CD4-positive, alpha-beta T cell treated with Interleukin-10 for 1 hour (primary cell): ENCODE measurements at places on chromosomes 6 and 20.

- DNase-seq: no peak
These were observed 695.2 kb downstream of the PHF3 start for GRCh38 chr6:64330694-64331307.

DNA sequence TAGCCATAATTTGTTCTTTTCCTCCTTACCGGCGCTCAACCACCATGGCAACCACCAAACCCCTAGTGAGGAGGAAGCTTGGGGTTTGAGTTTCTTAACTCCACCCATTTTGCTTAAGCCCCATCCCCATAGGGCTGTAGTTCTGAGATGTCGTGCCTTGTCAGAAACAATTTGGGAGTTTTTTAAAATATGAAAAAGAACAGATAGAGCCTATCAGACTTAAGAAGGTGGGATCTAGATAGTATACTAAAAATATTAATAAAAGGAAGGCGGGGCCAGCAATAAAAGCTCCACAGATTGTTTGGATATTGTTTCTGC, 5.6 kb downstream of the BRD2 start:
- peak; percentile 67 for DNase-seq

GRCh38 chr6:166718516-166718915, 91.5 kb upstream of the RPS6KA2 start:
- DNase-seq: no peak

DNA sequence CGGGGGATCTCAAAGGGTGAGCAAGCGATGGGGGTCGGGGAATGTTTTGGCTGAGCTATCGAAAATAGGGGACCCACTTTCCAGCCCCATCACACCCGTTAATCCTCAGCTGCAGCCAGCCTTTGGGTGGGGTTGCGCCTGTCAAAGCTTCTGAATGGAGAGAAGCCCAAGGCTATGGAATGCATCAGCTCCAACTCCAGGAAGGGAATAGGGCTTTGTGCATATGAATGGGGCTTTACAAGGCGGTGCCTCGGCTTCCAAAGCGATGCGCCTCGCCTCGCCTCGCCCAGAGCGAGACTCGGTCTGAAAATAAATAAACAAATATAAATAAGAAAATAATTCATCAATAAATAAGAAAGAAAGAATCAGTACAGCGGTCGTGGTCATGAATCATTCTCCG, 751.4 kb upstream of the DEFB115 start:
- DNase-seq: no peak

- no peak for DNase-seq
These were observed 277.2 kb upstream of the PREP start for GRCh38 chr6:105680131-105680530.

DNA sequence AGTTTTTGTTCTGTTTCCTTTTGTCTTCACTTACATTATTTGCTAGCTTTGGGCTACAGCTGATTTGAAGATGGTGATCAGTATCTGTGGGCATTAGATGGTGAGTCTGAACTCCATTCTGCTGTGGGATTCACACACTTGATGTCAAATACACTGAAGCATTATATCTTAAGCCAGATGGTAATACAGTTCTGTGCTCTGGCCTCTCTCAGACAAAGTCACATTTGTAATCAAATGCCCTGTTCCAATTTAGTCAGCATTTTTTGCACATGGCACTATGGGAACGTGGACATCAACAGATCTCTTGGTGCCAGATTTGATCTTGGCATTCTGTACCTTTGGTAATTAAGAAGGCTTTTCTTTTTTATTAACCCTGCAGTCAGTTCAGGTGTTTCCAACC, 56.0 kb downstream of the SASH1 start:
- no peak for DNase-seq

GRCh38 chr6:22133357-22133756, 163.5 kb downstream of the PRL start:
- no peak for DNase-seq

GRCh38 chr20:61440548-61441055, 188.5 kb downstream of the CDH4 start:
- no peak for DNase-seq

DNA sequence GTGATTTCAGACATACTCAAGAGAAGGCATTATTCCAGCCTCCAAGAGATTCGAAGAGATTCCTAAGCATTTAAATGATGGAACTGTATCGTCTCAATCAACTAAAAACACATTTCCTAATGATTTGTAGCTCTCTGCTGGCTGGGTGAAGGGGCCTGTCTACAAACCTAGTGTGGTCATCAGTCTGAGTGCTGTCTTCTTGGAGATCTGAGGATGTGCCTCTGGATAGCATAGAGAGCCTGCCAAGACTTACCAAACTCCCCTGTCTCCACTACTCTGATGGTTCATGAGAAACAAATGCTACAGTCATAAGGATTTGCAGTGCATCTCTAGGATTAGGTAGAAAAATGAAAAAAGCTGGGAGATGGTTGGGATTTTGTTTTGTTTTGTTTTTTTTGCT, 176.9 kb upstream of the CITED2 start:
- no peak for DNase-seq

DNA sequence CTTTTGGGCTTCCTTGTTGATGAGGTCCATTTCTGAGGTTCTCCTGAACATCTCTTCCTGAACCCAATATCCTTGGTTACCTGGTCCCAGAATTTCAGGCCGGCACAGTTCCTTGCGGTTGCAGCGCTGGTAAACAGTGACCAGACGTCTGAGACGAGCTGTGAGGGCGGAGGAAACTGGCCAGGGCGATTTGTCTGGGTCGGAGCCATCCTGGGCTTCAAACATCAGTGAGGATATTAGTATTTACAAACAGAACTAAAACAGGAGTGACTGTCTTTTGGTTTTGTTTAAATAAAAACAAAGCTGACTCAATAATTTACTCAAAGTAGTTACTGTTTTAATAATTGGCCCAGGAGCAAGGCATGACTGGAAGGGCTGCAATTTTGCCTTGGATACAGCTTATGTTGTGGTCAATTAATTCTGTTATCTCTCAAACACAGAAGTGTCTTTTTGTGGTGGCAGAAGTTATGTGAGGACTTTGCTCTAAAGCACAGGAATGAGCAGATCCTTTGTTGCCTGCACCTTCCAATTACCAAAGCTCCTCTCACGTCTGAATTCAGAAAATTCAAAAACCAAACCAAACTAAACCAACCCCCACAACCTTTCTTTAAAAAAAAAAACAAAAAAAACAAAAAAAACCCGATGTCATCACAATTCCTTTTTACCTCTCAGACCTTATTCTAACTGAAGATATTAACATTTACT, 58.7 kb upstream of the EMILIN3 start:
- DNase-seq: no peak

DNA sequence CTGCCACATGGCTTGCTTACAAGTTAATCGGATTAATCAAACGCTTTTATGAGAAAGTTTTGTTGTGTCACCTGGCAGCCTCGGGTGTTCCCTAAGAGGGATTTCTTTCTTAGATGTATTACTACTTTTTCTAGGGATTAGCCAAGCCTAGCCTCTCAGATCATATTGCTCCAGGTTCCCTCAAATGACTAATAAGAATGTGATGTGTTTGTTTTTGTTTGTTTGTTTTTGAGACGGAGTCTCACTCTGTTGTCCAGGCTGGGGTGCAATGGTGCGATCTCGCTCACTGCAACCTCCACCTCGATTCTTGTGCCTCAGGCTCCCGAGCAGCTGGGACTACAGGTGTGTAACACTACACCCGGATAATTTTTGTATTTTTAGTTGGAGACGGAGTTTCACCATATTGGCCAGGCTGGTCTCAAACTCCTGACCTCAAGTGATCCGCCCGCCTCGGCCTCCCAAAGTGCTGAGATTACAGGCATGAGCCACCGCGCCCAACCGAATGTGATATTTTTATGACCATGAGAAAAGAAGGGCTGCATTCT, 977 bp downstream of the HMGN4 start:
- DNase-seq: no peak

- no peak for DNase-seq
These were observed 35.9 kb upstream of the C20orf144 start for GRCh38 chr20:33626190-33626589.

DNA sequence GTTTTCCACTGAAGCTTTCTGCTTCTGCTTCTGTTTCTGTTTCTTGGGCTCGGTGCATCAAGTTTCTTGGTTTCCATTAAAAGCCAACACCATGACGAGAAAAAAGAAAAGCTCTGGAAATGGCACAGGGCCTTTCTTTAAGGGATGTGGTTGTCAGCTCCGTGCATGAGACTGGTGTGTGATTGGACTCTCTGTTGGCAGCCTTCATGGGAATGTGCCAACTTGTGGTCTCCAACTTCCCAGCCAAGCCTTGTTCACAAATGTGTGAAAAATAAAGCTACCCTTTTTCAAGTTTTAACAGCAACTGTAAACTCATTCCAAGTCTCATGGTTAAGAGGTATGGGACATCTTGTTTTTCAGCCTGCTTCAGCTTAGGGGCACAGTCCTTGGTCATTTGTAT, 68.7 kb upstream of the CST7 start:
- no peak for DNase-seq

DNA sequence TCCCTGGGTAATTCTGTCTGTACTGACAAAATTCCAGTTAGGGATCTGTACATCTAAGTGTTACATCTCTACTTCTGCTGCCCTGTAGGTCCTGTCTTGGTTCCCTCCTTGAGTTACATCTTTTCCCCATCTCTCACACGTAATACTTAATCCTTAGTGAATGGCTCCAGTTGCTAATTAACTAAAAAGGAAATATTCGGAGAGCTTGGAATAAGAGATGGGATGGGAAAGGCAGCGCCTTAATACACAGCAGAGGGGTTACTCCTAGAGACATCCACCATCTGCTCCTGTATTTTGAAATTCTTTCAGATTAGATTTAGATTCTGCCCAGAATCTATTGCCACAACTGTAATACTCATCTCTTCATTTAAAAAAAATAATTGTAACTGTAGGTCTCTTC, 384.0 kb downstream of the SAMD5 start:
- no peak for DNase-seq

DNA sequence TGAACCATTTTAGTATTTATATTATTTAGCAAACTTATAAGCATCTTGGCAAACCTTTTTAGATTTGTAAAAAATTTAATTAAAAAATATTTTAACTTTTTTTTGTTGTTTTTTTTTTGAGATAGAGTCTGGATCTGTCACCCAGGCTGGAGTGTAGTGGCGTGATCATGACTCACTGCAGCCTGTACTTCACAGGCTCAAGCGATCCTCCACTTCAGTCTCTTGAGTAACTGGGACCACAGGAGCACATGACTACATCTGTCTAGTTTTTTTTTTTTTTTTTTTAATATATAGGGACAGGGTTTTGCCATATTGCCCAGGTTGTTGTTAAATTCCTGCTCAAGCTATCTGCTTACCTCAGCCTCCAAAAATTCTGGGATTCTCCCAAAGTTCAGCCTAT, 161.1 kb downstream of the EYS start:
- DNase-seq: no peak

- DNase-seq: no peak
These were observed 82.5 kb downstream of the ARID1B start for GRCh38 chr6:156859686-156860085.

- DNase-seq: no peak
These were observed 39.6 kb downstream of the COL12A1 start for GRCh38 chr6:75166236-75166635.

GRCh38 chr20:15759594-15759993, 813.7 kb downstream of the KIF16B start:
- DNase-seq: no peak

- DNase-seq: no peak
These were observed 335.8 kb upstream of the FLRT3 start for GRCh38 chr20:14673164-14673563.

DNA sequence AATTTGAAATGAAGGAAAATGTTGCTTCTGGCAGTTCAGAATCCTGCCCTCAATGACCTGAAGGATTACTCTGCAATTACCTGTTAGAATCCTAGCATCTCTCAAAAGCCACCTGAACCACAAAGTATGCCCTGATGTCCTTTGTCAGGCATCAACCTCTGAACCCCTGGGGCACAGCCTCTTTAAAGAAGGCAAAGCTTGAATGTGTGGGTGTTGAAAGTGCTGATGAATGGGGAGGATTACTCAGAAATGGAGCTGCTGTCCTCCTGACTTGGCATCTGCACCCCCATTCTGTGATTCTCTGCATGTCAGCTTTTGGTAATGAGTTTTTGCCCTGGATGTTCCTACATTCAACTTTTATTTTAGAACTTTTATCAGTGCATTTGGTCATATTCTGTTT, 179.2 kb downstream of the PKHD1 start:
- no peak for DNase-seq

GRCh38 chr20:53579581-53580375, 13.9 kb downstream of the ZNF217 start:
- DNase-seq: peak; percentile 50

GRCh38 chr6:37936906-37937305, 117.4 kb downstream of the ZFAND3 start:
- no peak for DNase-seq

- DNase-seq: no peak
These were observed 28.4 kb downstream of the POFUT1 start for GRCh38 chr20:32236048-32236533.

DNA sequence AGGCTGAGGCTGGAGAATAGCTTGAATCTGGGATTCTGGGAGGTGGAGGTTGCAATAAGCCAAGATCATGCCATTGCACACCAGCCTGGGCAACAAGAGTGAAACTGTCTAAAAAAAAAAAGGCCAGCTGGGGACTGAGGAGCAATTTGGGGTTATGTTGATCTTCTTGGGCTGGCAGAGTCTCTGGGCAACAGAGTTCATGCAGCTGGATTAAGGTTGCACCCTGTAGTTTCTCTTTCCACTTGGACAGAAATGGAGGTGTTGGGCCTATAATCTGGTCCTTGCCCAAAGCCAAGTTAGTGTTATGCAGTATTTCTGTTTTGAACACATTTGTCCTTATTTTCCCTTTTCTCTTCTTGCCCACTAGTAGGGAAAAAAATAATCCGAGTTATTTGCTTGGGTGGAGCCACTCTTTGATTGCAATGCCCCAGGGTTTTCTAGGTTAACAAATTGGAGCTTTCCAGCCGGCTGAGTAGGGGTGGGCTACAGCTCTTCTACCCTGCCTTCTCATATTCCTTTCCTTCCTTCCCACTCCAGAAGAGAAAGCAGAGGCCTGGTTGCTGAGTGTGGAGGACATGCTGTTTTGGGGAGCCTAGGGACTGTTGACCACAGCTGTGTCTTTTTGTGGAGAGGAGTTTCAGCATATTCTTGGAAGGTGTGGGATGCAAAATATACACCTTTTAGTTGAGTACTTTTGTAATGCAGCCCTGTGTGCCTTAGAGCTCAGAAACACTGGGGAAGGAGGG, 213.9 kb downstream of the SOX4 start:
- DNase-seq: no peak
